HTR-8/SVneo (cell line): ENCODE measurements at places on chromosomes 5 and 9.

DNA sequence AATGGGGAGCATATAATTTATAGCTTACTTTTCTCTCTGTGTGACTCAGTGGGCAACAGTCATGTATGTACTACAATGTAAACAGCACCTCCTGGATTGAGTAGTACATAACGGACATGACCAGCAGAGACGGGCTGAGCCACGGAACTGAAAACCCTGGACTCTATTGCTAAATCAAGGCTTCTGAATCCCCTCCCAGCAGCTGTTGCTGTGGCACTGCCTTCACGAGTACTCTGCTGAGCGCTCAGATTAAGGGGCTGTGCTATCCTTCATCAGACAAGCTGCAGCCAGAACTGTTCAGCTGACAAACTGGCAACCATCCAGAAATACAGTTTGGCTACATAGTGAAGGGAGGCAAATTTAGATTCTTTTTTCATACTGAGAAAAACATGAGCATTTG, 131.3 kb upstream of the CCDC180 start:
- no peak for DNase-seq

- DNase-seq, result no peak
Measured at GRCh38 chr9:18847576-18848275, 185.3 kb downstream of the SAXO1 start.

DNA sequence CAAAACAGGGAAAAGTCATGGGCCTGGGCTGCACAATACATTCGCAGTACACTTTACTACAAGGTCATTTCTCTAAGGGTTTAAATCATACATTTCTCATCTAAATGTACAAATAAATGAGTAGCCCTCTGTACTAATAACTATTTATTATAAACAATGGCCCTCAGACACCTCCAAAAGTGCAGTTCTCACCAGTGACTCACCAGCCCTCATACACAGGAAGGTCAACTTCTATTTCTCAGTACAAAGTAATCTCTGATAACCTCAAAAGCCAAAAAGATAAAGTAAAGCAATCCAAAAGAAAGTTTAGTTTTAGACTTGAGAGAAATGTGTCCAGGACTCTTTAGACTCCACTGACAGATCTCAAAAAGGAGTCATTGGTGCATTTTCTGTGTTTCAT, 1258.1 kb upstream of the CDH6 start:
- DNase-seq, result no peak

- peak; percentile 30 for DNase-seq
Measured at GRCh38 chr5:138177941-138178515, 402 bp downstream of the BRD8 start.

DNA sequence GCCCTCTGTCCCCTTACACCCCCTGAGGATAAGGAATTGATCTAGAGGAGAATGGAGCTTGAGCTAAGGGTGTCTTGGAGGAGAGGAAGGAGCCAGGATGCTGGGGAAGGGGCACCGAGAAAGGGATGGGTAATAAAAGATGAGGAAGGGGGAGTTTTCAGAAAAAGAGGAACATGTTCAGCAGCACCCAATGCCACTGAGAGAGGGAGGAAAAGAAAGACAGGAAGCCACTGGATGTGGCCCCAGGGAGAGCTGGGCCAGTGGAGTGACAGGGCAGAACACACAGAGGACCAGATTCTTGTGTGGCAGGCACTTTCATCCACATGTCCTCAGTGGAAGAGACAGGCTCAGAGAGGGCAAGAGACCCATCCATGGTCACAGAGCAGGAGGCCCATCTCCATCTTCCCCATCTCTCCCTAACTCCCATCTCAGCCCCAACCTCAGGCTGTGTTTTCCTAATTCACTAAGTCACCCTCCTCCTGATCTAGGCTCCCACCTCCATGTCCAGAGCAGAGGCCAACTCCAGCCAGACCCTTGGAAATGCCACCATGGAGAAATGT, 7.2 kb downstream of the PFN3 start:
- DNase-seq, result no peak

DNA sequence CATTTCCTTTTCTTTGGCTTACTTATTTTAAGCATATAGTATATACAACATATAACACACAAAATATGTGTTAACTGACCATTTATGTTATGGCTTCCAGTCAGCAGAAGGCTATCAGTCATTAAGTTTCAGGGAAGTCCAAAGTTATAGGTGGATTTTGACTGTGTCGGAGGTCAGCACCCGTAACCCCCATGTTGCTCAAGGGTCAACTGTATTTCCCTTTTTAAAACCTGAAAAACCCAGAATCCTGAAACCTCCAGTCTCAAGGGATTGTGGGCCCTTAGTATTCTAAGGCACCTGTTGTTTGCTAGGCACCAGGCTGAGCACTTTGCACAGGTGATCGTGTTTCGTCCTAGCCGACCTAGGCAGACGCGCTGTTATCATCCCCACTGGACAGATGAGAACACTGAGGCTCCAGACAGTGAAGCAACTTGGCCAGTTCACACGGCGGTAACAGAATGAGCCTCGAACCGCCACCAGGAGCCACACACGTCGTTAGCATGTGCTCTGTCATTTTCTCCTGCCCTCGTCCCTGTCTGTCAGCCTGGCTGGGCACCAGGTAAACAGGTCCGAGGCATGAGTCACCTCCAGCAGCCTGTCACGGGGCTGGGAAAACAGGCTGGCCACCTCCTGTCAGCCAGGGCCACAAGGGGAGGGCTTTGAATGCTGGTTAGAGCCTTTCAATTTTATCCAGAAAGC, 39.9 kb downstream of the DUSP1 start:
- DNase-seq, result no peak

DNA sequence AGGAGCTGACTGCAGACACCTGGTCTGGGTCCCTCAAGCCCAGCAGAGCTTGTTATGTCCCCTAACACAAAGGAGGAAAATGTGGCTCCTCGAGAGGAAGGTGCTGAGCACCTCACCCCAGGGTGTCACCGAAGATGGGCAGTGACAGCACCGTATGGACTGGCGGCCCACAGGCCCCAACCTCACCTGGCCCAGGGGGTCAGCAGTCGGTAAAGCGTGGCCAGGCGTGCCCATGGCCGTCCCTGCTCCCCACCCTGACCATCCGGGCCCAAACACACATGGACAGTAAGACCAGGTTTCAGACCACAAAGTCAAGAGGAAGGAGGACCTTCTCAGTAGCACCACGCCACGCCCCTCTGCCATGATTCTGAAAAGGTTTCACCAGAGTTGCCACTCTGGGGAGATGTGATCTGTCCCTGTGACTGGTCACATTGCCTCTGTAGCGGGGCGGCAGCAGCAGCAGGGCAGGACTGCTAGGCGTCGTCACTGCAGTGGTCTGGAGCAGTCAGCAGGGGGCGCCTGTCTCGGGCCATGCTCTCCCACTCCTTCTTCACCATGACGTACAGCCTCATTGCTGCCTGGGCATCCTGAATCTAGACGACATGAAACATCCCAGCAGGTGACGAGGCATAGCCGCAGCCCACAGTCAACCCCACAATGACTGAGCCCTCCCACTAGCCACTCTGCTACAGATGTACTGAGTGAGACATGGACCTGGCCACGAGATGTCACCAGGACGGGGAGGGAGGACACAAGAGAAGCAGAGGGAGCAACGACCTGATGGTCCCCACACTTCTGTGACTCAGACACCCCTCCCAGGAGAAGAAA, 11.1 kb downstream of the REXO4 start:
- peak; percentile 62 for DNase-seq

GRCh38 chr5:172078726-172079345, 72.4 kb upstream of the FBXW11 start:
- DNase-seq, result no peak

- no peak for DNase-seq
Measured at GRCh38 chr5:14145435-14146334, 2.5 kb downstream of the TRIO start.

DNA sequence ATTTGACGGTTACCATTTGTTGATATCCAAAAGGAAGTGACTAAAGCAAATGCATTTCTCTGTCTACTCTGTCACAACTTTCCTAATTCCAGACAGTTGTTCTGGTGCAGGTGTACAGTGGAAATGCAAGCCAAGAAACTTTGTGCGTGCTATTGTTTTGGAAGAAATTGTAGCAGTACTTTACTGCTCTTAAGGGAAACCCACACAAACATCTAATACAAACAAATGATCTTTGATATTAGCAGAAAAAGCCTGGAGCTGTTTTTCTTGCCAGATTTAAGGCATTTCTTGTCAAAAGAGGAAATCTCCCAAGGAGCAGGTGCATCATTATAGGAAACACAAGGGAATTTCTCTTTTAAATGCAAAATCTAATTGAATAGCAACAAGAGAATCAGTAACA, 2.0 kb downstream of the SNCAIP start:
- no peak for DNase-seq
